Trophoblast cell (in vitro differentiated cells and primary cell): ENCODE measurements at places on chromosomes 6 and 20.

DNA sequence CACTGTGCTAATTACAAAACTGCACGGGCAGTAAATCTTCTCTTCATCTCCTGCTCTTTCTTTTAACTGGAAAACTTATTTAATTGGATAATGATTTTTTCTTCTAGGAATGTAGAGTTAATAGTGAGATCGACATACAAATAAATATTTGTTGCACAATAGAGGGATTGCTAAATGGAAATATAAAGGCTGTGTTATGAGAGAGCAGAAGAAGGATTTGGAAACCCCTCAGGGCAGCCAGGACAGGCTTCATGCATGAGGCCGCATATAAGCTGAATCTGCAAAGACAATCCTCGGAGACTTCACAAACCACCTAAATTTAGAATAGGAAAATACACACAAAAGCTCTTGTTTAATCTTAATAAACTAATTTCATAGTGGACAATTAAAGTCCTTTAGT, 2.9 kb upstream of the TAAR1 start:
- H3K4me3 ChIP-seq: no peak overlapping the region
- H3K27me3 ChIP-seq: no peaks in the 10 kb centered on the region
- H3K4me1 ChIP-seq: no peaks in the 10 kb centered on the region

GRCh38 chr6:153207006-153207405, 75.9 kb upstream of the RGS17 start:
- no peaks in the 10 kb centered on the region for H3K36me3 ChIP-seq
- H3K27me3 ChIP-seq: no peaks in the 10 kb centered on the region
- H3K4me3 ChIP-seq: no peak overlapping the region
- no peak overlapping the region for H3K27ac ChIP-seq
- no peak for DNase-seq
- H3K4me1 ChIP-seq: no peaks in the 10 kb centered on the region

- peaks cover 5% of the 10 kb centered on the region for H3K4me1 ChIP-seq
- no peak for DNase-seq
- H3K27ac ChIP-seq: no peak overlapping the region
Measured at GRCh38 chr6:3376064-3376463, 80.8 kb downstream of the SLC22A23 start.

DNA sequence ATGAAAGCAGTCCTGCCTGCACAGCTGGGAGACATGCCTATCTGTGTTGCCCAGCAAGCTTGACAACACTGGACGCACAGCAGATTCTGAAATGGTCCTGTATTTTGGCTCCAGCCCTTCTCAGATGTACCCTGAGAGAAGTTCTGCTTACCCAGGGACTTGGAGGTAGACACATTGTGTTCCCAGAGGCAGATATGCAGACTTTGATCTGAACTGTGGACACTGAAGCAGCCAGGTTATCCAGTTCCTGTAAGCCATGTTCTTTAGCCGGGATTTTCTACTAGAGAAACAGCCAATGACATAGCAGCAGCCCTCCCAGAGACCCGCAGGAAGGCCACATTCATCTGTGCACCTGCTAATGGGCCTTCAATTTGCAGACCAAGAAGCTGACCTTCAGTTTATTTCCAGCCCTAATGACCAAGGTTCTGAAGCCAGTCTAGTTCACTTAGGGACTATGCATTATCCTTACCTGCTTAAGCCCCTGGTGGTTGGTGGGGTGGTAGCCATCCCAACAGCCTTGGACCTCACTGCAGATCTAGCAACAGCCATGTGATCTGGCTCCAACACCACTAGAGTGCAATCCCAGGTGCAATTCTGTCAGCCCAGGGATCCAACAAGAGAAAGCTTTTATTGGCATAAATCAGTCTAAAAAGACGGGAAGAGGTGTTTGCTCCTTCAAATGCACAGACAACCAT, 134.2 kb downstream of the MEI4 start:
- H3K4me3 ChIP-seq: no peak overlapping the region
- no peaks in the 10 kb centered on the region for H3K27me3 ChIP-seq
- H3K27ac ChIP-seq: no peak overlapping the region
- H3K36me3 ChIP-seq: no peaks in the 10 kb centered on the region
- DNase-seq: no peak

- peak overlapping the region; percentile 17 for H3K27ac ChIP-seq
- H3K4me3 ChIP-seq: no peak overlapping the region
- peaks cover 23% of the 10 kb centered on the region for H3K4me1 ChIP-seq
Measured at GRCh38 chr20:10551732-10552724, 116.9 kb downstream of the SLX4IP start.

- H3K36me3 ChIP-seq: no peaks in the 10 kb centered on the region
- peak; percentile 25 for DNase-seq
- H3K27me3 ChIP-seq: no peaks in the 10 kb centered on the region
- H3K27ac ChIP-seq: peak overlapping the region; percentile 97
- H3K4me1 ChIP-seq: no peaks in the 10 kb centered on the region
- H3K4me3 ChIP-seq: peak overlapping the region; percentile 81
Measured at GRCh38 chr6:145815309-145816274, 997 bp upstream of the FBXO30 start.

DNA sequence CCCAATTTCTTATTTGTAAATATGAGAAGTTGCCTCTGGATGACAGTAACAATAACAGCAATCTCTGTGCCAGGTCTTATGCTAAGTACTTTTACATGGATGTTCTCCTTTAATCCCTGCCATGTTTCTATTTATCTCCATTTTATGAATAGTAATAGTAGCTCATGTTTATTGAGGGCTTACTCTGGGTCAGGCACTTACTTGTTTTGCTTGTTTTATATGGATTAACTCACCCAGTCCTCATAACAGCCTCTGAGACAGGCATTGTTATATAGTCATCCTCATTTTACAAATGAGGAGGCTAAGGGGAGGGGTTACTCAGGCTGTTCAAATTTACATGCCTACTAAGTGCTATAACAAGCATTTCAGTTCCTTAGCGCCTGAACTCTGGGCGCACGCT, 64.3 kb downstream of the ARID1B start:
- no peak for DNase-seq
- H3K4me3 ChIP-seq: no peak overlapping the region
- peaks cover 8% of the 10 kb centered on the region for H3K4me1 ChIP-seq
- H3K27ac ChIP-seq: no peak overlapping the region
- H3K36me3 ChIP-seq: no peaks in the 10 kb centered on the region
- H3K27me3 ChIP-seq: no peaks in the 10 kb centered on the region

- no peak overlapping the region for H3K4me3 ChIP-seq
- H3K27ac ChIP-seq: no peak overlapping the region
- no peaks in the 10 kb centered on the region for H3K27me3 ChIP-seq
- DNase-seq: no peak
- peaks cover 50% of the 10 kb centered on the region for H3K36me3 ChIP-seq
Measured at GRCh38 chr20:48986899-48987298, 59.2 kb upstream of the CSE1L start.

- DNase-seq: no peak
- no peak overlapping the region for H3K27ac ChIP-seq
Measured at GRCh38 chr20:23437126-23437899, 2.2 kb upstream of the CSTL1 start.

GRCh38 chr20:36167902-36168503, 13.5 kb downstream of the EPB41L1 start:
- no peak for DNase-seq
- no peaks in the 10 kb centered on the region for H3K27me3 ChIP-seq
- H3K4me1 ChIP-seq: no peaks in the 10 kb centered on the region

GRCh38 chr20:294602-295001, 2.8 kb upstream of the ZCCHC3 start:
- no peaks in the 10 kb centered on the region for H3K36me3 ChIP-seq
- H3K27ac ChIP-seq: no peak overlapping the region
- no peak overlapping the region for H3K4me3 ChIP-seq
- no peaks in the 10 kb centered on the region for H3K27me3 ChIP-seq
